ENCODE measurements at places on chromosomes 16 and 17.
A peak's percentile ranks its signal among the peaks of the same experiment; 100 is the strongest.

- H3K27me3 ChIP-seq = peaks cover 17% of the 10 kb centered on the region
- no peaks in the 10 kb centered on the region for H3K36me3 ChIP-seq
- no peak overlapping the region for H3K27ac ChIP-seq
- peaks cover under 1% of the 10 kb centered on the region for H3K4me1 ChIP-seq
- no peak for DNase-seq
Observed at GRCh38 chr16:11264155-11264832, 4.8 kb downstream of the TNP2 start.

GRCh38 chr16:84952335-84953189, 58.8 kb downstream of the ZDHHC7 start:
- no peaks in the 10 kb centered on the region for H3K27me3 ChIP-seq
- no peak overlapping the region for H3K4me3 ChIP-seq
- peak; percentile 67 for DNase-seq
- H3K36me3 ChIP-seq = no peaks in the 10 kb centered on the region
- H3K4me1 ChIP-seq = no peaks in the 10 kb centered on the region

DNA sequence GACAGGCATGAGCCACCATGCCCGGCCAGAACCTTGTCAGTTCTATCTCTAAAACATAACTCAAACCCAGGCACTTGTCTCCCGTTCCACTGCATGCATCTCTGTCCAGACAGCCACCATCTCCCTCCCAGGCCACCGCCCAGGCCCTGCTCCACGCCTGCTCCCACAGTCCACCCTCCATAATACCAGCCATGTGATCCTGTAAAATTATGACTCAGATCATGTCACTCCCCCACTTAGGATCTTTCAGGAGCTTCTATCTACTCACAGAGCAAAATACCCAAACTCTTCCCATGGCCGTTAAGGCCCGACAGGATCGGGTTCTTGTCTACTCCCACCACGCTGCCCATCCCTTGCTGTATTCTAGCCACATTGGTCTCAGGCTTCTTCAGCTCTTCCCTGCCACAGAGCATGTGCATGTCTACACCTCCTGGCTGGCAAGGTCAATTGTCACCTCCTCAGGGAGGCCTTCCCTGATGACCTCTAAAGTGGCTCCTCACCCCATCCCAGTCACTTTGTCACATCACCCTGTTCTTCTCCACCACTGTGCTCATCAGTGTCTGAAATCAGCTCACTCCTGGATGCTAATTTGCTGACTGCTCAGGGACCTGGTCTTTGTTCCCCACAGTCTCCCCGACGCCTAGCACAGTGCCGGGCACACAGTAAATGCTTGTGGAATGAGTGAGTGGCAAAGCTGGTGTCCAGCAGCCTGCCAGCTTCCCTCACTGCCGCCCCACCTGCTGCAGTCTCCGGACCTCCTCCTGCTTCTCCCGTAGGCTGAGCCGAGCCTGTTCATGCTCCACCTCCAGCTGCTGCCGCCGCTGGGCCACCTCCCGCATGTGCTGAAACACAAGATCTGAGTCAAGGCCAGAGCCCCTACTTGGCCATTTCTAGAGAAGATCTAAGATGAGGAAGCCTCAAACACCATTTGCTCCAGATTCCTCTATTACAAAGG, 6.7 kb downstream of the TSPOAP1 start:
- peaks cover 6% of the 10 kb centered on the region for H3K4me1 ChIP-seq
- no peak for DNase-seq
- H3K36me3 ChIP-seq = no peaks in the 10 kb centered on the region
- H3K27me3 ChIP-seq = peaks cover 22% of the 10 kb centered on the region
- no peak overlapping the region for H3K27ac ChIP-seq
- H3K4me3 ChIP-seq = no peak overlapping the region

GRCh38 chr16:2955779-2956578, 8.1 kb upstream of the KREMEN2 start:
- H3K27ac ChIP-seq = no peak overlapping the region
- H3K36me3 ChIP-seq = no peaks in the 10 kb centered on the region
- H3K4me3 ChIP-seq = no peak overlapping the region
- no peaks in the 10 kb centered on the region for H3K4me1 ChIP-seq

DNA sequence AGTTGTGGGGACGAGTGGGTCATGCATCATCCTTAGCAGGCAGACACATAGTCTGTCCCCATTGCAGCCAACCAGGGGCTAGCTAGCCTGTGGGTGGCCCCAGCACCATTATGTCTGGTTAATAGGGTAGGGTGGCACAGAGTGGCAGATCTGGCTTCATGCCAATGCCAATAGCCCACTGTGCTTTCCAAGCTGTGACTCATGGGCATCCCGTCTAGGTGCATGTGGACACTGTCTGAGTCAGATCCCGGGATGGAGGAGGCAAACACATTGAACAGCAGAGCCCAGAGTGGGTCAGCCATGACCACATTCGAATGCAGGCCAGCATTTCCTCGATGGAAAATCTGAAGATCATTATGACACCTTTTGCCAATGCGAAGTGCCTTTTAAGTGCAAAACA, 2.5 kb downstream of the HS3ST2 start:
- peaks cover 6% of the 10 kb centered on the region for H3K4me1 ChIP-seq
- peaks cover 21% of the 10 kb centered on the region for H3K27me3 ChIP-seq
- no peaks in the 10 kb centered on the region for H3K36me3 ChIP-seq
- DNase-seq = no peak

DNA sequence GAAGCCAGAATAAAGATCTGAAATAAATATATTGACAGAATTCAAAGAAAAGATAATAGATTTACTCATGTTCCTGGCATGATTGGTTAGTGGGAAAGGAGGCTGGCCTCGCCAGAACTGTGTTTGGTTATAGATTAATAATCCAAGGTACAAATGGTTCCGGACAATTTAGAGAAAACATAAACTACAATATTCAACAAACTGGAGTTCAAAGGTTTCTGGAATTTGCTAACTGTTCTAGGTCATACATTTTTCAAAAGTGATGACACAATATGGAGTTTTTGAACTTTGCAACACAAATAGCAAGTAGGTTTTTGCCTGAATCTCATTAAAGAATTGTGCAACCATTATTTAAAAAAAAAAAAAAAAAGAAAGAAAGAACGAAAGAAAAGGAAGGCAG, 251.7 kb upstream of the SALL1 start:
- H3K4me3 ChIP-seq = no peak overlapping the region
- H3K27me3 ChIP-seq = peaks cover 3% of the 10 kb centered on the region
- H3K36me3 ChIP-seq = peaks cover 9% of the 10 kb centered on the region
- peaks cover 35% of the 10 kb centered on the region for H3K4me1 ChIP-seq

DNA sequence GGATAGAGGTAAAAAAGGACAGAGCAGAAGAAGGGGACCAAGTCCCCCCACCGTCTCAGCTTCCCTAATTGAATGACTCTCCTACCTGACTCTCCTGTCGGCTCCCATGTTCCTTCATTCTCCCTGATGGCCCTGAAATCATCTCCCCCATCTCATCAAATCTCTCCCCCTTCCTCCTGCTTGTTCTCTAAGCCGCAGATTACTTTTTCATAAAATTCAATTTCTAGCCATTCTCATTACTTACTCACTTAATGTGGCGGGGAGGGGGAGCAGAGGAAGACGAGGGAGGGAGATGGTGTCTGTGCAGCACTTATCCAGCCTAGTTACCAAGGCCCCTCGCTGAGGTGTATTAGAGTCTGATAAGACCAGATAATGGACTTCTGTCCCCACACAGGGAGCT, 161.5 kb downstream of the CCT6B start:
- no peaks in the 10 kb centered on the region for H3K27me3 ChIP-seq
- no peak overlapping the region for H3K27ac ChIP-seq
- no peak overlapping the region for H3K4me3 ChIP-seq
- no peak for DNase-seq
- H3K4me1 ChIP-seq = no peaks in the 10 kb centered on the region
- H3K36me3 ChIP-seq = peaks cover 10% of the 10 kb centered on the region

DNA sequence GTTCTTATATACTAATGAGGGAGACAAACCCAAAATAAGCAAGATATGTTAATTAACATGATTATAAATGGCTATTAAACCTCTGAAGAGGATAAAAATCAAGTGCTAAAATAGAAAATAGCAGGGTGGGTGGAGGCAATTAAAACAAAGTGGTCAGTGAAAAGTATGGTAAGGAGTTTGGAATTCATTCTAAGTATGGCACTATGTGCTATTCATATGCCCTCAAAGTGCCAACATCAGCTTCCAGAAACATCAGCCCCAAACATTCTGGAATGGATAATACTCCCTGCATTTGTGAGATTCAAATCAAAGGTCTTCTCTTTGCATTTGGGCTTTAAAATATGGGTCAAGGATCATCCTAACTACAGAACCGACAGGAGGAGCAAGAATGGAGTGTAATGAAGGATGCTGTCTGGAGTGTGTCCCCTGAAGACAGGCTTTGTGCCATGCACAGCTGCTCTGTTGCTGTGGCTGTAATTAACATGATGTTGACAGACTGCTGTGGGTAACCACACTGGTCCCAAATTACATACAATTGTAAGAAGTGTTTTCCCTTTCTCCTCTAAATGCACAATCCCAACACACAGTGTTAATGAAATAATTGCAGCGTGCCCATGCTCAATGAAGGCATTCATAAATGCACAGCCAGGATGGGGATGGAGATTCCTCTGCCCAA, 93.1 kb downstream of the VAT1L start:
- H3K4me1 ChIP-seq = no peaks in the 10 kb centered on the region
- no peak overlapping the region for H3K4me3 ChIP-seq
- no peaks in the 10 kb centered on the region for H3K36me3 ChIP-seq
- peaks cover 2% of the 10 kb centered on the region for H3K27me3 ChIP-seq
- H3K27ac ChIP-seq = no peak overlapping the region

- no peaks in the 10 kb centered on the region for H3K36me3 ChIP-seq
- H3K27me3 ChIP-seq = peaks cover 3% of the 10 kb centered on the region
- H3K27ac ChIP-seq = peak overlapping the region; percentile 75
- peaks cover 70% of the 10 kb centered on the region for H3K4me1 ChIP-seq
- H3K4me3 ChIP-seq = peak overlapping the region; percentile 90
Observed at GRCh38 chr16:17470182-17470907, 415 bp downstream of the XYLT1 start.

DNA sequence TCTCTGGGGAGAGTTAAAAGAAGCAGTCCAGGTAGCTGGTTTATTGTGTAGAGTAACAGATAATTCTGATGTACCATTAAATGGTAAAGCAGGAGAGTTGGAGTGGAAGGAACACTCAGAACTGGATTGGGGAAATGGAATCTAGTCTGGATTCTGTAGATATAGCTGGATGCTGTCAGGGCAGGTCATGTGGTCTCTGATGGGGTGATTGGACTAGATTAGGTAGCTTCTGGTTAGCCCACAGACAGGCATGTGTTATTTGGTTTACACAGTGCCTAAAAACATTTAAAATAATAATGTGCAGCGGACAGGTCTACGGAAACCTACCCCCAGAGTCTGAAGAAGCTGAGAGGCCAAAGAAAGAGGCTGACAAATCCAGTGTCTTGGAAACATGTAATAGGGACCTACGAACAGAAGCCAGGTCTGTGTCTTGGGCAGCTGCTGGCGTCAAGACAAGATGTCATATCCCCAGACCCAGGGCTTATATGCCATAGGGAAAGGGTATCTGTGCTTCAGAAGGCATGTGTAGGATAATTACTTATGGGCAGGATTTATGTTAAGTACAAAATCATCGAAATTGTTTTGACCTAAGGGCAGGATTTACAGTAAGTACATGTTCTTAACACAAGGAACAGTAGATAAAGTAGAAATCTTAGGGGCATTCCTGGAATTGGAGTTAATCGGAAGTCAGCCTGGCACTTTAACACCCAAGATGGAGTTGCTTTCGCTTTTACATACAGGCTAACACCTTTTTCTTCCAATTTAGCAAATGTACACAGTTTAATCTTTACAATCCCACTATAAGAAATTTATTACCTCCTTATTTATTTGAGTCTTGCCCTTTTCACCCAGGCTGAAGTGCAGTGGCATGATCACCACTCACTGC, 12.4 kb downstream of the LUC7L3 start:
- H3K36me3 ChIP-seq = peaks cover 10% of the 10 kb centered on the region
- H3K4me3 ChIP-seq = no peak overlapping the region
- no peaks in the 10 kb centered on the region for H3K27me3 ChIP-seq
- H3K4me1 ChIP-seq = peaks cover 27% of the 10 kb centered on the region
- DNase-seq = no peak
- peak overlapping the region; percentile 40 for H3K27ac ChIP-seq

- peaks cover 9% of the 10 kb centered on the region for H3K27me3 ChIP-seq
- no peak overlapping the region for H3K4me3 ChIP-seq
- peaks cover 33% of the 10 kb centered on the region for H3K4me1 ChIP-seq
- H3K36me3 ChIP-seq = no peaks in the 10 kb centered on the region
- no peak for DNase-seq
Observed at GRCh38 chr17:43558805-43559160, 12.6 kb upstream of the ETV4 start.

DNA sequence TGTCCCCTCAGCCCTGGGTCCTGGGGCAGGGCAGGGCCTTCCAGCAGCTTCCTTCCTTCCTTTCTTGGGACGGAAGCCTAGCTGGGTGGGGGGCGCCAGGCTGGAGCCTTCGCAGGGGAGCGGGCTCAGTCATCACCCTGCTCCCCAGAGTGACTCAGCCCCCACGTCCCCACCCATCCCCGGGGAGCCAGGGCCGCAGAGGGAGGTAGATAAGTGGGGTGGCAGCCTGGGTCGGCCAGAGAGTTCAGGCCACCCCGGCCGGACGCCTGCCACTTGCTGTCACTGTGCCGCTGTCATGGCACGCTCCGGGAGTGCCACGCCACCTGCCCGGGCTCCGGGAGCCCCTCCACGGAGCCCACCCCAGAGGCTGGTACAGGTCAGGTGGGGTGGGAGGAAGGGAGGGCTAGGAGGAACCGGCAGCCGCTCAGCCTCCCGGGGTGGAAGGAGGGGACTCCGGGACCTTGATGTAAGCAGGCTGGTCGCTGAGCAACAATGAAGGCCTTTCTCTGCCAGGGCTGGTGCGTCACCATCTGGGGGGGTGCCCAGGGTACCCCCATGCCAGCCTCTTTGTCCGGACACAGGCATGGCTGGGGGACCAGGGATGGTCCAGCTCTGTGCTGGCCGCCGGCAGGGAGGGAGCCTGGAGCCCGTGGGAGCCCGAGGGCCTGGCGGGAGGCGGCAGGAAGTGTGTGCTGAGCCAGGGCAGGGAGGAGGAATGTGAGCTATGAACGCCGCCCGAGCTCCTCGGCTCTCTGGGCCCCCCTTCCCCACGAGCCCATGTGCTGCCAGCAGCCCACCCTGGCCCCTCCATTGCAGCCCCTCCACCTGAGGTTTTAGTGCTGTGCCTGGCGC, 6.6 kb downstream of the NHERF2 start:
- peaks cover 4% of the 10 kb centered on the region for H3K27me3 ChIP-seq
- DNase-seq = peak; percentile 76
- peaks cover 27% of the 10 kb centered on the region for H3K4me1 ChIP-seq
- H3K27ac ChIP-seq = peak overlapping the region; percentile 89
- no peaks in the 10 kb centered on the region for H3K36me3 ChIP-seq
- peak overlapping the region; percentile 88 for H3K4me3 ChIP-seq

DNA sequence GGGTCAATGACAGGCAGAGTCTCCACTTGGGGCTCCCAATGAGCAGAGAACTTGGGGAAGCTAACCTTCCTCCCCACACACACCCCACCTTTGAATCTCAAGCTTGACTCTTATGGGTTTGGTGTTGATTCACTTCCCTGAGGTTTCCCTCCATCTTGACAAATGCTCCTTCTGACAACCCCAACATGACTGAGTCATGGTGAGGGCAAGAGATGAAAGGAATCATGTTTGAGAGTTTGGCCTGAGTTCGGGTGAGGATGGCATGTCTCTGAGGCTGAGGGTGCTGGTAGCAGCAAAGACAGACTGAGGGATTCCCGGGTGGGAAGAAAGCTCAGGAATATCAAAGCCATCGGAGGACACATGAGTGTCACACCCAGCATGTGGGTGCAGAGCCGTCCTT, 18.7 kb downstream of the KRT9 start:
- peaks cover 40% of the 10 kb centered on the region for H3K4me1 ChIP-seq
- DNase-seq = peak; percentile 20
- H3K36me3 ChIP-seq = no peaks in the 10 kb centered on the region
- no peak overlapping the region for H3K4me3 ChIP-seq
- H3K27me3 ChIP-seq = peaks cover 18% of the 10 kb centered on the region
- no peak overlapping the region for H3K27ac ChIP-seq

Data from HFFc6 (cell line).